Endothelial cell (in vitro differentiated cells): ENCODE measurements at places on chromosomes 7 and 10. TPM values are rescaled to one million over a fixed set of nuclear protein-coding genes. Genes with fewer than 3 reads are reported as not detected.

GRCh38 chr10:101777619-101778145 is 1.8 kb upstream of the FGF8 start:
- H3K27me3 ChIP-seq: peaks cover 19% of the 10 kb centered on the region
- DNase-seq: no peak
- H3K4me1 ChIP-seq: peaks cover 36% of the 10 kb centered on the region
- peak overlapping the region; percentile 42 for H3K27ac ChIP-seq

GRCh38 chr10:13247784-13248183 is 13.6 kb upstream of the UCMA start:
- H3K4me3 ChIP-seq: no peak overlapping the region
- no peak for DNase-seq
- H3K27me3 ChIP-seq: peaks cover 4% of the 10 kb centered on the region
- H3K36me3 ChIP-seq: no peaks in the 10 kb centered on the region
- H3K27ac ChIP-seq: no peak overlapping the region
- H3K4me1 ChIP-seq: no peaks in the 10 kb centered on the region

Gene RAB11FIP2
- 10.9 TPM for total RNA-seq

DNA sequence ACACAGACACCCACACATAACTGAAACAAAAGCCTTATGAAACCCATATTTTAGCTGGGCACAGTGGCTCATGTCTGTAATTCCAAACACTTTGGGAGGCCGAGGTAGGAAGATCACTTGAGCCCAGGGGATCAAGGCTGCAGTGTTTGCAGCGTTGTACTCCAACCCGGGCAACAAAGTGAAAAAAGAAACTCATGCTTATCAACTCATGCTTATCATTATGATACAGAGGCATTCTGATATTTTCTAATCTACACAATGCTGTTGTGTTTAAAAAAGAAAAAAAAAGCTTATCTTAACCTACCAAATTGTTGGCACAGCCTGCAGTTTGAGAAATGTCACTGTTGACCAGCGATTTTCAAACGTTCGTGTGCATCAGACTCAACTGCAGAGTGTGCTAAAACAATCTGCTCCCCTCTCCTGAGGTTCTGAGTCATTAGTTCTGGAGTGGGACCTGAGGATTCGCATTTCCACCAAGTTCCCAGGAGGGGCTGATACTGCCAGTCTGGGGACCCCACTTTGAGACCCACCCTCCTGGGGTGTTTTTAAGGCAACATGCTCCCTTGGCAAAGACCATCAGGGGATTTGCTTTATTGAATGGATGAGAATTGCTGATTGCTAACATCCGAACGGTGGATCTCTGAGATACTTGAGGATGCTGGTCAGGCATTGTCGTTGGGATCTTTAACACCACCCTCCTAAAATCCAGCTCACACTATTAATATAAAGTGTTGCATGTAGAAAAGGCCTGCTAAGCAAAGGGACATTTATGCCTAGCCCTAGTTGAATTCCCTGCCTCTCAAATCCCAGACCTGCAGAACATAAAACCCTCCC is 16.2 kb downstream of the CHST3 start:
- H3K27me3 ChIP-seq: peaks cover 7% of the 10 kb centered on the region
- no peak overlapping the region for H3K4me3 ChIP-seq
- no peak for DNase-seq
- H3K4me1 ChIP-seq: peaks cover 23% of the 10 kb centered on the region

DNA sequence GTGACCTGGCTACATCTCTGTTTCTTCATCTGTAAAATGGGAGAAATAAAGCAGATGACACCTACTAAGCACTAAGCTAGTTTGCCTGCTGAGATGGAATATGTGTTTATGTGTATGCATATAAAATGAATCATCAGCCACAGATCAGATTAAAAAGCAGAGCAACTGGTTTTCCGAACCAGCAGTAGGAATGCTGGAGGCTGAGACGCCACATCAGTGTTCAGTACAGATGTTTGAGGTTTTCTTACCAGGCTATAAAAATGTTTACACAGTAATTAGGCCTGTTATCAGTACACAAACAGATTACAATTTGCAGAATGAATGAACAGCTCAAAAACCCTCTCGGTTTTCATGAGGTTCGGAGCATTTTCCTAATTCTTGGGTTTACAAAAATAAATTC is 85.8 kb downstream of the CALN1 start:
- peaks cover 2% of the 10 kb centered on the region for H3K27me3 ChIP-seq
- no peak overlapping the region for H3K4me3 ChIP-seq
- no peaks in the 10 kb centered on the region for H3K4me1 ChIP-seq

GRCh38 chr7:43164757-43165156 is 52.3 kb downstream of the HECW1 start:
- DNase-seq: no peak
- H3K4me1 ChIP-seq: no peaks in the 10 kb centered on the region
- H3K27me3 ChIP-seq: no peaks in the 10 kb centered on the region

DNA sequence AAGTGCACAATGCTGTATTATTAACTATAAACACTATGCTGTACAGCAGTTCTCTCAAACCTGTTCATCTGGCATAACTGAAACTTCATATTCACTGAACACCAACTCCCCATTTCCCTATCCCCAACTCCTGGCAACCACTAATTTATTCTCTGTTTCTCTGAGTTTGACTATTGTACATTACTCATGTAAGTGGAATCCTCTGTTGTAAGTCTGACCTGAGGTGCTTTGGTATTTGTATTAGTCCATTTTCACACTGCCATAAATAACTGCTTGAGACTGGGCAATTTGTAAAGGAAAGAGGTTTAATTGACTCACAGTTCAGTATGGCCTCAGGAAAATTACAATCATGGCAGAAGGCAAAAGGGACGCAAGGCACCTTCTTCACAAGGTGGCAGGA is 266.3 kb downstream of the PPP1R3A start:
- H3K4me1 ChIP-seq: no peaks in the 10 kb centered on the region
- no peak for DNase-seq
- H3K4me3 ChIP-seq: no peak overlapping the region
- H3K27ac ChIP-seq: no peak overlapping the region

DNA sequence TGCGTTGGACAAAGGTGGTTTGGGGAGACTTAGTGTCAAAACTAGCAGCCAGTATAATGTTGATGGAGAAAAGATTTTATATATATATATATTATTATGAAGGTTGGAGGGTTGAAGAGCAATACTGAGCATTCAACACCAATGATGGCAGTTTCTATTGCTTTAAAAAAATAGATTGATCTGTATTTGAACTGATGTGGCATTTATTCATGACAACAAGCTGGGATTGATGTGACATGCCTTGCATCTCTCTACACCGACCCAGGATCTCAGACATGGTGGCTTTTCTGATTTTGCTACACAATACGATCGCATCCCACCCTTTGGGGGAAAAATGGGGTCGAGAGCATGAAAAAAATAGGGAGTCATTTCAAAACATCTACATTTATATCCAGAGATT is 175.4 kb downstream of the POU6F2 start:
- H3K27me3 ChIP-seq: no peaks in the 10 kb centered on the region
- no peak for DNase-seq
- H3K4me3 ChIP-seq: no peak overlapping the region
- H3K27ac ChIP-seq: no peak overlapping the region

Gene GPR158
- total RNA-seq: 0.13 TPM

Gene NAT16
- not detected for total RNA-seq

Gene EEPD1
- total RNA-seq: 12.6 TPM

Gene PTPRE
- total RNA-seq: 117 TPM

DNA sequence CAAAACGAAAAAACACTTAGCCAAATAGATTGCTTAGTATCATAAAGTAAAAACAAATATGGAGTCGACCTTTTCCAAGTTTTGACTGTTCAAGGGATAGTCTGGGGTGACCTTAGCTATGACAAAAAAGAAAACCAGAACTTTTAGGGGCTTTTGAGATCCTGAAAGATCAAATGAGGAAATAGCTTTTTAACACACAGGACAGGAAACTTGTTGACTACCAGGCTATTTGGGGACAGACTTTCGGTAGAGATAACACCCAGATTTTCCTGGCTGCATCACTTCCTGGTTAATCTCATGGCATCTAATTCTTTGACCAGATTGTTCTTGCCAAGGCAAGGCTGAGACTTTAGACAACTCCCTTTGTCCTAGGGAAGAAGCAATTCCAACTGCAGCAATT is 34.5 kb upstream of the EGR2 start:
- H3K4me1 ChIP-seq: peaks cover 20% of the 10 kb centered on the region
- peaks cover 2% of the 10 kb centered on the region for H3K27me3 ChIP-seq
- no peak for DNase-seq
- peak overlapping the region; percentile 54 for H3K27ac ChIP-seq
- H3K4me3 ChIP-seq: no peak overlapping the region
- H3K36me3 ChIP-seq: no peaks in the 10 kb centered on the region

GRCh38 chr10:95403700-95404461 is 113.1 kb upstream of the PDLIM1 start:
- peaks cover 7% of the 10 kb centered on the region for H3K4me1 ChIP-seq
- no peak overlapping the region for H3K27ac ChIP-seq
- DNase-seq: no peak

DNA sequence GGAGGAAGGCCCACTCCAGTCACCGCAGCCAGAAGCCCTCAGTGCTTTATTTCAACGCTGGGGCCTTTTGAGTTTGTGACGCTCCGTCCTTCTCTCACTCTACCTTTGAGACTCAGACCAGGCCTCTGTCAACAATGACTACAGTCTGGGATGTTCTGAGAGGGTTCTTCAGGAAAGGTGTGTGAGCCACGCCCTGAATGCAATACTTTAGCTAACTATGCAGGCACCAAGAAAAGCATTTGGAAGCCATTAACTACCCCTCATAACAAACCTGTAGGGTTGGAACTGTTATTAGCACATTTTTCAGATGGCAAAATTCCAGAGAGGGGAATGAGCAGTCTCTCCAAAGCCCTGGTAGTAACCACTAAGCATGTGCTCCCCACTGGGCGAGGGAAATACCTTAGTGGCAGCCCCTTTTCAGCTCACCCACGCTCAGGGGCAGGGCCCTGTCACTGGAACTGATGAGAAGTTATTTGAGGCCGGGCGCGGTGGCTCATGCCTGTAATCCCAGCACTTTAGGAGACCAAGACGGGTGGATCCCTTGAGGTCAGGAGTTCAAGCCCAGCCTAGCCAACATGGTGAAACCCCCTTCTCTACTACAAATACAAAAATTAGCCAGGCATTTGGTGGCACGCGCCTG is 5.7 kb upstream of the ARPC1B start:
- DNase-seq: no peak
- no peak overlapping the region for H3K4me3 ChIP-seq
- peaks cover 22% of the 10 kb centered on the region for H3K36me3 ChIP-seq
- H3K27ac ChIP-seq: no peak overlapping the region
- H3K27me3 ChIP-seq: peaks cover 7% of the 10 kb centered on the region
- no peaks in the 10 kb centered on the region for H3K4me1 ChIP-seq

GRCh38 chr7:18498341-18498740 is 2.8 kb downstream of the HDAC9 start:
- no peak overlapping the region for H3K4me3 ChIP-seq
- no peak overlapping the region for H3K27ac ChIP-seq
- DNase-seq: no peak

DNA sequence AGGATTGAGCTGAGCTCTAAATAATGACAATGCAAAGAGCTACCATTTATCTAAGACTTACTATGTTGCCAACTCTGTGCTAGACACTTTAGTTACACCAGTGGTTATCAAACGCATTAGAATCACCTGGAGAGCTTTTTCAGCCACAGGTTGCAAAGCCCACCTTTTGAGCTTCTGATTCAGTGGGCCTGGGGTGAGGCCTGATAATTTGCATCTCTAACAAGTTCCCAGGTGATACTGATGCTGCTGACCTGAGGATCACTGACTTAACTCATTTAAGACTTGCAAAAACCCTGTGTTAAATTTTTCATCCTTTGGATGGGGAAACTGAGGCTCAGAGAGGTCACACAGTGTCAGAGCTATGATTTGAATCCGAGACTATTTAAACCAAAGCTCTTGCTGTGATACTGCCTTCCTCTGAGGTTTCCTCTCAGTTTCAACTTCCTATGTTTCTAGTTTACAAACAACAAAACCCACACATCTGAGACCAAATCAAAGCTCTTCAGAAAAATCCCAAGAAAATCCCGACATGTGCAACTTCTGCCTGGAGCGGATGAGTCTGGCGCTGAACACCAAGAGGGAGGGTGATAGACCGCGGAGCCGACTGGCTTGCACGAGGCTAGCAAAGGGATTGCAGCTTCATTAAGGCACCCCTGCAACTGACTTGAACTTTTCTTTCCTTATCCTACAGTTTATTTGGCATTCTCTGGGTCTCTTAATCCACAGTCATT is 124.9 kb downstream of the CYP26A1 start:
- H3K27ac ChIP-seq: no peak overlapping the region

Gene PPP1R3C
- 0.31 TPM for total RNA-seq

Gene PKD2L1
- total RNA-seq: 0.44 TPM

DNA sequence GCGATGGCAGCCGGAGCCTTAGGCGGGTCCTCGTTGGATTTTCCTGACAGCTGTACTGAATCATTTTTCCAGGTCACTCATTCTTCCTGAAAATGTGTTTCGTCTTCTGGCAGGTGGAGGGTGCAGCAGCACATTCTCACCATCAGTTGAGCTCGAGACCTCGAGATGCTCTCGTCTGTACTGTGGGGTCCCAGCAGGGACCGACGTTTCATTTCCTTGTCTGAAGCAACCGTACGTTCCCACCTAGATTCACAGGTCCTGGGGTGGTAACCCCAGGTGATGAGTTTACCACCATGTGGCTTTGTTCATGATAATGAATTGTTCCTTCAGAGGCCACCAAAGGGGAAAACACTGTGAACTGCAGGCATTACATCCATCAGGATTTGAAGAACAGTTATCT is 298.5 kb upstream of the FOXK1 start:
- no peak overlapping the region for H3K27ac ChIP-seq
- no peaks in the 10 kb centered on the region for H3K4me1 ChIP-seq
- peaks cover 10% of the 10 kb centered on the region for H3K36me3 ChIP-seq
- DNase-seq: no peak

Gene SEC61A2
- total RNA-seq: 9.9 TPM

GRCh38 chr7:142248-142941 is 50.0 kb upstream of the FAM20C start:
- no peaks in the 10 kb centered on the region for H3K36me3 ChIP-seq
- no peak overlapping the region for H3K4me3 ChIP-seq
- H3K27me3 ChIP-seq: peaks cover 5% of the 10 kb centered on the region
- no peak for DNase-seq

Gene GRM3
- total RNA-seq: not detected

DNA sequence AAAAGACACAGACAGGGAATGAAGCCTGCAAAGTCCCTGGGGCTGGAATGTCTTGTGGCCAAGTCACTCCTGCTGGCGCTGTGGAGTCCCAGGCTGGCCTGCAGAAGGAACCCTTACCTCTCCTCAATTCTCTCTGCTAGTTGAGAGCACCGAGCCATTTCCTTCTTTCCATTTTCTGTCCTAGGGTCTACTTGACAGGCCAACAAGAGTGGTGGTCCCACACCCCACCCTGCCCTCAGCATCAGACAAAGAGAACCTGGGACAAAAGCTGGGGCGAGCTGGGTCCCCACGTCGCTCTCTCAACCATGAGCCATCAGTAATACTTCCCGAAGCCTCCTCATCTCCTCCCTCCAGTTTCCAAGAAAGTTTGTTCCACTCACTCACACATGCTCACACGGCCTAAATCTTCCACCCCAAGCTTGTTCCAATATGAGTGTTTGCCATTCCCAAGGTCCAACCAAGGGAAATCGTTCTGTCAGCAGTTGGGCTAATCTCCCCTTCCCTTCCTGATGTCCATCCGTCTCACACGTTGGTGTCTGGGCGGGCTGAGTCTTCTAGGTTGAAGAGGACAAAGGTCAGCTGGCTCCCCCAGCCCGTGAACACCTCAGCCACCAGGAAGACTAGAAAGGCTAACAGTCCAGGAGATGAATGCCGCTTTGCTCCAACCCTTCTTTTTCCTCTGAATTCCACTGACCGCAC is 44.3 kb downstream of the CLEC2L start:
- H3K27me3 ChIP-seq: peaks cover 2% of the 10 kb centered on the region
- no peak overlapping the region for H3K4me3 ChIP-seq
- H3K4me1 ChIP-seq: peaks cover 36% of the 10 kb centered on the region
- DNase-seq: no peak
